ENCODE measurements at places on chromosomes 3 and 15.

DNA sequence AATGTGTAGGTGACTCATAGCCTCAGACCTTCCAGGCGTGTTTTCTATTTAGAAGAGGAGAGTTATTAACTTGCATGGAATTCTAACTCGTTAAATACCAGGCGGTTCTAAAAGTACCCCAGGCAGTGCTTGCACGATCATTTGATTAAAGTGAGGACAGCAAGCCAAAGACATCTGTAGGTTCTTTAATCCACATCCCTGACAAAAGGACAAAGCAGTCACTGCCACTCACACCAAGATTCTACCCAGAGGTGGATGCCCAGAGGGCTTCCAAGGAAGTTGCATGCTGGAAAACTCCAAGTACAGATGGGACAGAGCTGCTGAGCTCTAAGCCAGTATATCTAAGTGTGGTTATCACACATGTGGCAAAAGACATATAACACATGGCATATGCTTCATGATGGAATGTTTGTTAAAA lies 372.1 kb downstream of the ROBO2 start:
- DNase-seq, result no peak

DNA sequence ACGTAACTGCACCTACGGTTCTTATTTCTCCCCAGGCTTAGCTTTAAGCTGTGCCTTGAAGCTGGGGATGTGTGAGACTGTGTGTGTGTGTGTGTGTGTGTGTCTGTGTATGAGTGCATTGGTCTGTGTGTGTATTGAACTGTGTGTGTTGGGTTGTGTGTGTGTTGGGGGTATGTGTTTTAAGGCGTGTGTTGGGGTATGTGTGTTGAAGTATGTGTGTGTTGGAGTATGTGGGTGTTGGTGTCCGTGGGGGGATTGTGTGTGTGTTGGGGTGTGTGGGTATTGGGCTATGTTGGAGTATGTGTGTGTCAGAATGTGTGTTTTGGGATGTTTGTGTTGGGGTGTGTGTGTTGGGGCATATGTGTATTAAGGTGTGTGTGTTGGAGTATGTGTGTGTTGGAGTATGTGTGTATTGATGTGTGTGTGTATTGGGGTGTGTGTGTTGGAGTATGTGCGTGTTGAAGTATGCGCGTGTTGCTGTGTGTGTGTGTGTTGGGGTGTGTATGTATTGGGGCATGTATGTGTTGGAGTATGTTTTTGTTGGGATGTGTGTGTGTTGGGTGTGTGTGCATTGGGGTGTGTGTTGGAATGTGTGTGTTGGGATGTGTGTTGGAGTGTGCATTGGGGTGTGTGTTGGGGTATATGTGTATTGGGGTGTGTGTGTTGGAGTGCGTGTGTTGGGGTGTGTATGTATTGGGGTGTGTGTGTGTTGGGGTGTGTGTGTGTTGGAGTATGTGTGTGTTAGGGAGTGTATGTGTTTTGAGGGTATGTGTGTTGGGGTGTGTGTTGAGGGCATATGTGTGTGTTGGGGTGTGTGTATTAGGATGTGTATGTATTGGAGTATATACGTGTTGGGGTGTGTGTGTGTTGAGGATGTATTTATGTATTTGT lies 76.4 kb downstream of the LSM3 start:
- no peak for DNase-seq

DNA sequence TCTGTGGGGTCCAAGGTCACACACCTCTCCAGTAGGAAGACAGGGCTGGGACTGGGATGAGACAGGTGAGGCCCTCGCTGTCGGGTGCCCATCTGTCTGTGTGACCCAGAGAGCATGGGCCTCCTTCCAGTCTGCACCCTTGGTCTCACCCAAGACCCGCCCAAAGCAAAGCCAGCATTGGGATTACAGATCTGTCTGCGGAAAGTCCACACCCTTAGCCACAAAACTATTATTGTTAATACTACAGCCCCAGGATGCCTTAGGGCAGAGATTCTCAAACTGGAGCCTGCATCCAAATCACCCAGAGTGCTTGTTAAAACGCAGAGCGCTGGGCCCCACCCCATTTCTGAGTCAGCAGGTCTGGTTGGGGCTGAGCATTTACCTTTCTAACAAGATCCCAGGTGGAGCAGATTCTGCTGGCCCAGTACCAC lies 58.5 kb upstream of the ZNF148 start:
- no peak for DNase-seq

- no peak for DNase-seq
Observed at GRCh38 chr3:153845311-153845710, 275.9 kb upstream of the ARHGEF26 start.

- DNase-seq, result no peak
Observed at GRCh38 chr3:71831599-71831998, 46.7 kb upstream of the PROK2 start.

DNA sequence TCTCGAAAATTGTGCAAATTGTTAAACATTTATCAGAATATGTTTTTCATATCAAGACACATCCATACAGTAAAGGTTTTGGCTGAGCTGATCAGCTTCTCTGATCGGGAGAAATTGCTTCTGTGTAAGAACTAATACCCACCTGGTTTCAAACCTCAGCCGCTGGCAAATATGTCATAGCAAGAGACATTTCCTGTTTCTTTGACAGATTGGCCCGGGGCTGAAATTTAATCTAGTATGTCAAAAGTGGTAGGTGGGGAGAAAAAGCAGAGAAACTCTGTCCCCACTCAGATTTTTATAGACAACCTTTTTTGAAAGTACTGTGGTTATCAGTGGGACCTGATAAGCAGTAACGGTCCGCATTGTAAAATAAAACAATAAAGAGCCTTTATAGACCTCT lies 88.8 kb upstream of the SLC24A5 start:
- DNase-seq, result no peak

GRCh38 chr3:85821130-85821756 lies 862.5 kb downstream of the CADM2 start:
- DNase-seq, result no peak

All from stimulated activated CD8-positive, alpha-beta memory T cell treated with anti-CD3 and anti-CD28 coated beads, Interleukin-15, amount 100 ng/mL, for 1 hour (primary cell).